ENCODE measurements at places on chromosomes 16 and 17.

DNA sequence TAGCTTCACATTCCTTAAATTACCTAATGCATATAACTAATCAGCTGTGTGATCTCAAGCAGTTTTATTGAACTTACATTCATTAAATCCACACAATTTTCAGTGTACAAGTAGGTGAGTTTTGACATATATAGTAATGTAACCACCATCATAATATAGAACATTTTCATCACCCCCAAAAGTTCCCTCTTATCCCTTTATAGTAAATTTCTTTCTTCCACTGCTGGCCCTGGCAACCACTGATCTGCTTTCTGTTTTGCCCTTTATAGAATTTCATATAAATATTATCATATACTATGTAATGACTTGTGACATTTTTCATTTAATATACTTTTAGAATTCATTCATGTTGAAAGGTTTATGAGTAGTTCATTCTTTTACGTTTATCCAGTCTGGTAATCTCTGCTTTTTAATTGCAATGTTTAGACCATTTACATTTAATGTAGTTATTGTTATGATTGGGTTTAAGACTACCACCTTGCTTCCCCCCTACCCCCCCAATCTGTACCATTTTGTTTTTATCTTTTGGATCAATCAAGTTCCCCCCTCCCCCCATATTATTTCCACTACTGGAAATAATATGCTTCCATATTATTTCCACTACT lies 125.3 kb upstream of the NACA2 start:
- no peak for DNase-seq

GRCh38 chr17:77698903-77699623 lies 259.4 kb upstream of the TNRC6C start:
- DNase-seq: no peak

DNA sequence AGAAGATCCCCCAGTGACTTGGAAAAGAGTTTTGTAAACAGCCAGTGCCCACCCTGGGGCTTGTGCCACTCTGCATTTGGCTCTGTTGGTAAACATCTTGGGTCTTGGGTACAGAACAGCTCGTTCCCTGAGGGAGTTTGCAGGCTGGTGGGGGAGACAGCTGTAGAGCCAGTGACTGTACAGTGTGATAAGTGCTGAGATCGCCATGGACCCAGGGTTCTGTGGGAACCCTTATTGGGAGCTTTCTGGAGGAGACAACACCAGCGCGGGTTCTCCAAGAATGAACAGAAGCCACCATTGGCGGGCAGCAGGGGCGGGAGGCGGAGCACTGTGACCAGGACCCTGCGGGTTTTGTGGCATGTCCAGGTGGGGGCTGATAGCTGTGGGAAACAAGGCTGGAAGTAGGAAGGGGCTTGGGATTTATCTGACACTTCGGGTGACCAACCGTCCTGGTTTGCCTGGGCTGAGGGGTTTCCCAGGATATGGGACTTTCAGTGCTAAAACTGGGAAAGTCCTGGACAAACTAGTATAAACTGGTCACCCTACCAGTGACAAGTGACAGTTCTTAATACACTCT lies 2.9 kb downstream of the CLEC16A start:
- no peak for DNase-seq

DNA sequence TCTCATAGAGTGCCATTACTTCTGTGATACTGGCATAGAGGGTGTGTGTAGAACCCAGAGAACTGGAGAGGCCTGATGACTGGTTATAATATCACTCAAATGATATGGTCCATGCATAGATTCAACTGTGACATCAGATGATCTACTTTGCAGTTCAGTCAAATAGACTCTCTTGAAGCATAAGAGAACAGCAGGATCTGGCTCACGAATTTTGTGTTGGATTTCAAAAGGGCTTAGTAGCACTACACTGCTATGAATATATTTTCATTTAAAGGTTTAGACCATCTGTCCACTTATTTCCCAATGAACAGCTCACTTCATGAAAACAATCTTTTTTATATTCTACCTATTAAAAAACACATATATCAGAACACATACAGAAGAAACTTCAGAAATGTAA lies 119.7 kb downstream of the KIF2B start:
- no peak for DNase-seq

DNA sequence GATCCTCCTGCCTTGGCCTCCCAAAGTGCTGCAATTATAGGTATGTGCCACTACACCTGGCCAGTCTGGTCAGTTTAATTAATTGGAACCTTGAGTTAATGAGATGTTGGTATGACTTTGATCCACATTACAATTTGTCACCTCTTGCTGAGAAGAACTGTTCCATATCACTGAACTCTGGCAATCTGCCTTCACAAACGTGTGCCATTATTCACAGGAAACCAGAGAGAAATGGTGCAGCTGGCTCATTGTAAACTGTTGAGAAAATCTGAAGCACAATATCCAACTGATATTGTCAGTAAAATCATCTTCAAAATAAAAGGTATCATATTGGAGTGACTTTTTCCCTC lies 39.3 kb upstream of the YPEL2 start:
- no peak for DNase-seq

- DNase-seq: no peak
Measured at GRCh38 chr17:80499961-80500665, 23.7 kb upstream of the NPTX1 start.

- DNase-seq: no peak
Measured at GRCh38 chr17:37570527-37571093, 38.6 kb downstream of the SYNRG start.

DNA sequence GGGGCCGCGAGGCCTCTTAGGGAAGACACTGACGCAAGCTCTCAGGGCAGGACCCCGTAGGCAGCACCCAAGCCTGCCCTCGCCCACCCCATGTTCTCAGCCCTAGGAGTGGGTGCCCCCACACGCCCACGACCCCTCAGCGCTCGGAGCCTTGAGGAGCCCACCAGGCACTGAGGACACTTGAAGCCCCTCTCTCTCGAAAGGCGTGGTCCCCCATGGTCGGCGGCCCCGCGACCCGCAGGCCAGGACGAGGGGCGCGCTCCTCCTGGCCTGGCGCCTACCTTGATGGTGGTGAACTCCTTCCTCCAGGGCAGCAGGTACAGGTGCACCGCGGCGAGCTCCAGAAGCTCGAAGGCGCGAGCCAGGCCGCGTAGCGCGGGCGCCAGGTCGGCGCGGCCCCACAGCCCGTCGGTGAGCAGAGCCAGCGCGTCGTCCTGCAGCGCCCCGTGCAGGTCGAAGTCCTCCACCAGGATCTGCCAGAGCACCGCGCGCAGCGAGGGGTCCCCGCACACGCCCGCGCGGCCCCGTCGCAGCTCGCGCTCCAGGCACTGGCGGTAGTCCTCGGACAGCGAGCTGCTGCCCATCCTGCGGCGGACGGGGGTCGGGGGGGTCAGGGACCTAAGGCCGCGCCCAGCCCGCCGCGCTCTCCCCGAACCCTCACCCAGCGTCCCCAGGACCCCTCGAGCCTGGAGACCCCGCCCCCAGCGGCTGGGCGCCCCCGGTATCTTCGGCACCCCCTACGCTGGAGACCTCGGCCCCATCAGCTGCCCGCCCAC lies 668 bp downstream of the SPATA2L start:
- DNase-seq: no peak

DNA sequence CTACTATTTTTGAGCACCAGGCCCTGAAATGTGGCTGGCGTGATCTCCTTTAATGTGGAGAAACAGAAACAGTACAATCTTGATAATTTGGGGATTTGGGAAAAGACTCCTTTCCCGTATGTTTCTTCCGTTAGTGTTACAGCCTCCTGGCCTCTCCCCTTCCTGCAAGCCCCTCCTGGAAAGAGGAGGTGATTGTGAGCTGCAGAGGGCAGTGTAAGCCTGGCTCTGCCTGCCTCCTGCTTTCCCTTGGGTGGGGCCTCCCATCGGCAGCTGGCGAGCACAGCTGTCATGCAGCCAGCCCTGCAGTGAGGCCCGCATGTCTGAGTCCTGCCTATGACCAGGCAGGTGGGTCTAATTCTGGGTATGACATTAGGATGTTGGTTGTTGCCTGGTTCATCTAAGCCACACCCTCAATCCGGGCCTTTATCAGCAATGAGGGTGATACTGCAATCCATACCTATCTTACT lies 48.7 kb upstream of the WSB1 start:
- peak; percentile 48 for DNase-seq

- DNase-seq: no peak
Measured at GRCh38 chr17:30557916-30558685, 80.9 kb downstream of the GOSR1 start.

DNA sequence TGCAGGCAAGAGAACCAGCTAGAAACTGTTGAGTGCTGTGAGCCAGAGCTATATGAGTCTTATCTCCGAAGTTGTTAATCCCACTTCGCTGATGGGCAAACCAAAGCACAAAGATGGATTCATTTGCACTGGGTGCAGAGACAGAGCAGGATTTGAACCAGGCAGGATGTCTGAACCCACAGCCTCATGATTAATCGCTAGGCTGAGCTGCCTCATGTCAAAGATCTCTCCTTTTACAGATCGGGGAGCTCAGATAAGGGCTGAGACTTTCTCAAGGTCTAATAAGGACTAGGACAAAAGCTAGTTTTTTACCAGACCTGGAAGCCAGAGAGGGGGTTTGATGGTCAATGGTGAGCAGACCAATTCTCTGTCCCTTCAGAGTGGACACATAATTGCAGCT lies 51.5 kb downstream of the GINS3 start:
- no peak for DNase-seq

DNA sequence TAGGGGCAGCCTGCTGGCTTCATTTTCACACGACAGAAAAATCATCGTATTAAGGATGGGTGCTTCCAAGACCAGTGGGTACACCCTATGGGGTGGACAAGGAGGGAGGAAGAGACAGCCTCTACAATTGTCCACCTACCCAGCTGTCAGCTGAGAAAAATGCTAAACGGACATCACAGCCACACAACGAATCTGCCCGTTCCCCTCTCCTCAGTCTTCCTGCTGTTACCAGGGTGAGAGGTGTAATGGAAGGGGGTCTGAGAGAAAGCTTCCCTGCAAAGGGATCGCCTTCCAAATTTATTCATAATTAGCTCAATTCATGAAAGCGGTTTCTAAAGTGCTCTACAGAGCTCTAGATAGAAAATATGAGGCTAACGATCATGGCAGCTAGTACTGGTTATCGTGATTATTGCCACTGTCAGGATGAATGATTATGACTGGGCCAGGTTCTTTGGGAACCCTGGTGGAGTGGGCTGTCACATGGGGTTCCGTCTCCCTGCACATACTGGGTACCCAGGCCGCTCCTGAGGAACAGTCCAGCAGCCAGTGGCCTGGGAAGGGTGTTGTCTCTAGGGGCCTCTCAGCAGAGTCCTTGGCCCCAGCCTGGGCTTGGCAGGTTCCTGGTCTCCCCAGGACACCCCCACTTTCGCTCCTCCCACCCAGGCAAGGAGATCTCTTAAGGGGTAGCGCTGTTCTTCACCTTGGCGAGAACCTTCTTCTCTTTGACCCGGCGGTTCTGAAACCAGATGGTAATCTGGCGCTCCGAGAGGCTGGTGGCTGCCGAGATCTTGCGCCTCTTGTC lies 2.2 kb downstream of the HOXB13 start:
- no peak for DNase-seq

DNA sequence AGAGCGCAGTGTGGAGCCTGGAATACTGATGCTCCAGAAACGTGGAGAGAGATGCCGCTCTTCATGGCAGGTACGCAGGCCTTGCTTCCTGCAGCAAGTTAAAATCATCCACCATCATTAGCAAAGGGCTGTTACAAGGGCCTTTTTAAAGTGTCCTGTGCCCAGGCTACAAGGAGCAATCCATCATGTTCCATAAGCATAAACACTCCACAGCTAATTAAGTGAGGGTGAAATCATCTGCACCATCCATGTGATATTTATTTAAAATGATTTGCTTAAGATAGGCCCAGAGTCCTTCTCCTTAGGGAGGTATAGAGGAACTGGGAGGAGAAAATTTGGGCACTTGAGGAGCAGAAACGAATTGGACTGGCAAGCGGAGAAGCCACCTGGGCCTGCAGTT lies 372.1 kb downstream of the XYLT1 start:
- DNase-seq: no peak
